ENCODE measurements at places on chromosomes 16 and 17.

GRCh38 chr16:19883966-19884485, 622 bp downstream of the GPRC5B start:
- DNase-seq: no peak

- DNase-seq: no peak
Measured at GRCh38 chr17:46866747-46867146, 15.4 kb downstream of the WNT9B start.

GRCh38 chr17:40190197-40191021, 13.1 kb downstream of the RAPGEFL1 start:
- DNase-seq: peak; percentile 45

DNA sequence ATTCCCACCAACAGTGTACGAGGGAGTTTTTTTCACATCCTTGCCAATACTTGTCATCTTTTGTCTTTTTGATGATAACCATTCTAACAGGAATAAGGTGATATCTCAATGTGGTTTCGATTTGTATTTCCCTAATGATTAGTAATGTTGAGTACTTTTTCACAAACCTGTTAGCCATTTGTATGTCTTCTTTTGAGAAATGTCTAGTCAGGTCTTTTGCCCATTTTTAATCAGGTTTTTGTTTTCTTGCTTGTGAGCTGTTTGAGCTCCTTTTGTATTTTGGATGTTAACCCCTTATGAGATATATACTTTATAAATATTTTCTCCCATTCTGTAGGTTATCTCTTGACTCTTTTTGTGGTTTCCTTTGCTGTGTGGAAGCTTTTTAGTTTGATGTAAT, 1.9 kb upstream of the KRTAP4-5 start:
- DNase-seq: no peak

GRCh38 chr16:84842516-84843148, 22.8 kb downstream of the CRISPLD2 start:
- DNase-seq: no peak

GRCh38 chr17:74419928-74420411, 11.9 kb upstream of the GPRC5C start:
- DNase-seq: no peak

GRCh38 chr16:74026373-74027281, 270.0 kb upstream of the PSMD7 start:
- DNase-seq: no peak

DNA sequence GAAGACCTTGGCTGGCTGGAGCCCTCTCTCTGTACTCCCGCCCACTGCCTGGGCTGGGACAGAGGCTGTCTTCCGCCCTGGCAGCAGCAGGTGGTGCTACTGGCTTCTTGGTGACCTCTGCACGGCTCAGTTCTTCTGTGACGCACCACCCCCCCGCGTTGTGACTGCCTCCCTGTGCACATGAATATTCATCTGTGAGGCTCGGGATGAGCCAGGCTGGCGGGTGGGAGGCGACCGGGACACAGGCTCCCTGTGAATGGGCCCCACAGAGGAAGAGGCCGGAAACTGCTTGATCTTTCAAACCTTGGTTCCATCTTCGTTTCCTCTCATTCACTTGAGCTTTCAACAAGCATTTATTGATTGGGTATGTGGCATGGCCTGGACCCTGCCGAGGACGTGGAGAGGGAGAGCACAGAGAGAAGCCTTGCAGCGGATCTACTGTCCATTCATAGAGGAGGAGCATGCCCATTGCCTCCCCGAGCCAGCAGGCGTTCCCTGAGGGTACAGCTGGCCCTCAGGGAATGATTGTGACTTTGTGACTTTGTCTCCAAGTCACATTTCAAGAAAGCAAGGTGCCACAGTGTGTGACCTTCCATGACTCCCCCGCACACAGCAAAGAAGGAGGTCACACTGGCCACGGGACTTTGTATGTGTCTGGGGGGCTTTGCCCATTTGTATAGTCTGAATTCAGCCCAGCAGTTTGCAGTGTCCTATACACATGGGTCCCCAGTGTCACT, 45.0 kb downstream of the B9D1 start:
- DNase-seq: peak; percentile 80
